ENCODE measurements at places on chromosomes 2 and 18. TPM values are rescaled to one million over a fixed set of nuclear protein-coding genes. Genes with fewer than 3 reads are reported as not detected.

Gene LYPD6B
- total RNA-seq: 21.0 TPM

DNA sequence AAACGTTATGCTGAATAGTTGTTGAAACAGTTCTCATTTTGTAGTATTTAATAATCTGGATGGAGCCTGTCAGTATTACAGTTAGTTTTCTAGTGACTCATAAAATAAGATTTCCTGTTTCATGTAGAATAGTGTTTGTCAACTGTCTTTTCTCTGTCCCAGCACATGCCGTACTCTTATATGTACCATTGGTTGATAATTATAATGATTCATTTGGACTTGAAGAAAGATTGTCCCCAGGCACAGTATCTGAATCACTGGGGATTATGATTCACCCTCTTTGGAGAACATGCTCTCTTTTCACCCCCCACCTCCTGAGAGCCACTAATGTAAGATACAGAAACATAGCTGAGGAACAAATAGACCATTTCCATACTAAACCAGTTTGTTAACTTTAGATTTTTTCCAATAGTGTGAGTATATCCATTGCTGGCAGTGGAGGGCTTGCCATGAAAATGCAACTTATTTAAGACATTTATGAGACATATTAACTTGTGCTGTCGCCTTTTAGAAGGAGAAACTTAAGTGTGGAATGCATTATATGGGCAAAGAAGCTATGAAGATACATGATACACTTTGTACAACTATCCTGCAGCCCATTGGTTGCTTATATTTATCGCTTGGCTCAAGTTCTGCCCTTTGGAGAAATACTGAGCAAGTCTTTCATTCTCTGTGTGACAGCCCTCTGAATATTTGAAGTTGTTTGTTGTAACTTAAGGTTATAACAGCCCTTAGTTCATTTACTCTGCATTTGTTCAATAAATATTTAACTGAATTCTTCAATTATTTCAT, 12.4 kb downstream of the COPS8 start:
- no peak for DNase-seq

- DNase-seq: peak; percentile 91
Measured at GRCh38 chr2:240566203-240567136, 1.8 kb upstream of the RNPEPL1 start.

DNA sequence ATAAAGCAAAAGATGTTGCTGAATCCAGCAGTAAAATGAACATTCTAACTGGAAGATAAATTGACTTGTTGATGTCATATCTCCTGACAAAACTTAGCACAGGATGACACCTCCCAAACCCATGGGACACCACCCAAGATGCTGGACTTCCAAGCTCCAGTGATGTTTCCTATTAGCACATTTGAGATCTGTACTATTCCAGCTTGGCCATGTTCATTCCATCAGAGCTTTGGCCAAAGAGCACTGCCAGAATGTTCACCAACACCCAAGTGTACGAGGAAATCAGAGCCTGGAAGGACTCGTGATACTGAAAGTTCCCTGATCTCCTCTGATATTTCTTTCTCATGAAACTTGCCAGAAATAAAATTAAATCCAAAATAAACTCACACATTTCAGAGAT, 44.7 kb downstream of the PID1 start:
- DNase-seq: no peak

DNA sequence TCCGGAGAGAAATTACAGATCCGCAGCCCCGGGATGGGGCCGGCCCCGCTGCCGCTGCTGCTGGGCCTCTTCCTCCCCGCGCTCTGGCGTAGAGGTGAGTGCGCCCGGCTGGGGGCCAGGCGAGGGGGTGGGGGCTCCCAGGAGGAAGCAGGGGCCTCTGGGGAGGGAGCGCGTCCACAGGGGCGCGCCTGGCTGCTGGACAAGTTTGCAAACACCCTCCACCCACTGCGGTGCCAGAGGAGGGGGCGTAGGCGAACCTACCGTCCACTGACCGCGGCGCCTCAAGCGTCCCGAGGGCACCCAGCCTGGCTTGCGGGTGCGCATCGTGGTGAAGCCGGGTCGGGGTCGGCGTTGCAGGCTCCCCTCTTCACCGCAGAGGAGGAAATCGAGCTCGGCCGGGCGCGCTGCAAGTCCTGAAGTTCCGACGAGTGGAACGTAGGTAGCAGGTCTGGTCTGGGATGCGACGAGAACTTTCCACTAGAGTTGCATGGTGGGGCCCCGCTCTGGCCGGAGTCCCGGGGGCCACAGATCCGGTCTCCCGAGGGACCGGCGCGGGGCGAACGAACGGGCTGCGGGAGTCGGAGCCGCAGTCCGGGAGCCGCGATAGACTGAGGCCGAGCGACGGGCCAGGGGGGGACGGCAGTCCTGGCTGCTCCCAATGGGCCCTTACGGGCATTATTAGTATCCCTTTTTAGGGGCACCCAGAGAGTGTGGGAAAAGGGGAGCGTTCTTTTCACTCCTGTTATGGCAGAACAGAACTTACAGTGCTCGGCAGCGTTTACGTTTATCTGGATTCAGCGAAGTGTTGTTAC, 502 bp downstream of the MERTK start:
- DNase-seq: no peak

GRCh38 chr2:130261970-130262760, 63.9 kb upstream of the TUBA3E start:
- no peak for DNase-seq

GRCh38 chr2:39411181-39411944, 25.7 kb downstream of the MAP4K3 start:
- no peak for DNase-seq

DNA sequence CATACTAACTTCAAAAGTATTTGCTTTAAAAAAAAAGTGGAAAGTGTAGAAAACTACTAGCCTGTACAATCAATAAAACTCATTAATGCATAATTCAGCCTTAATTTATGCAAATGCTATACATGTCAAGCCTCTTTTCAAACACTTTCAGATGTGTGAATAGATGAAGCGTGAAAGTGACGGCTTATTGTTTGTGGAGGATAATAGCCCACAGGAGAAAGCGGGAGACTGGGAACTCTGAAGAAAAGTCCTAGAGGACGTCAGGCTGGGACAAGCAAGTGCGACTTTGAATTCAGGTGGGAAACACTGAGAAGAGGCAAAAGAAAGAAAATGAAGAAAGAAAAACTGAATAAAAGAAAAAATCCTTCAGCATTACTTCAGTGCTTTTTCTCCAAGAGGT, 108.5 kb downstream of the STK39 start:
- DNase-seq: no peak

GRCh38 chr2:169653636-169654035, 40.6 kb downstream of the CFAP210 start:
- DNase-seq: no peak

- peak; percentile 74 for DNase-seq
Measured at GRCh38 chr2:10407841-10408648, 40.1 kb downstream of the ODC1 start.

GRCh38 chr2:151946899-151947812, 118.9 kb upstream of the ARL5A start:
- DNase-seq: no peak

Measured in breast epithelium (tissue), 4 donors.